ENCODE measurements at places on chromosomes 5 and 9. TPM values are rescaled to one million over a fixed set of nuclear protein-coding genes. Genes with fewer than 3 reads are reported as not detected.

GRCh38 chr9:134007150-134007549 lies 15.0 kb upstream of the VAV2 start:
- DNase-seq, result no peak

DNA sequence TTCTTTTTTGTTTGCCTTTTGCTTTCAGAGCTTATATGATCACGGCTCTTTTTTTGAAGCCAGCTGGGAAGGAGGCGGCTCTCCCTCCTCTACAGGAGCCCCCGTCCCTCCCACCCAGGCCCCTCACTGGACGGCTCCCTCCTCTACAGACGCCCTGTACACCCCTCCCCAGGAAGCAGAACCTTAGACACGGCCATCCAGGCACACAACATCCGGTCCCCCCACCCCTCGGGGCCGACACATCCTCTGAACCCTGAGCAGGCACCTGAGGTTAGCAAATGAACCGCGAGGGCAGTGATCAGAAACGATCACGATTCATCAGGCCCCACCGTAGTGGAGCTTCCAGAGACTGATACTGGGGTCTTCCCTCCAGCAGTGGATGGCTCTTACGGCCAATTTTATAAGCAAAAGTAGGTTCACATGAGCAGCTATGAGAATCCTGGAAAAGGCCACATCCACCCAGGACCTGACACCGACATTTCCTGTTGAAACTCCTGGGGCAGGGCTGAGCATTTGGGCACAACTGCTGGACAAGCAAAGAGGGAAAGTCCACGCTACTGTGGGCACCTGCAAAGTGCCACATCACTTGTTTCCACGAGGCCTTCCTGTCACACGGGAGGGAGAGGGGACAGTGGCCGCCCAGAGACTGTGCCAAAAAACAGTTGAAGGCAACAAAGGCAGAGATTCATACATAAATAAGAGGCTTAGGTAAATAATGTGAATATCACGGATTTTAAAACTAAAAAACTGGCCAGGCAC lies 78.9 kb downstream of the SEMA4D start:
- no peak for DNase-seq

DNA sequence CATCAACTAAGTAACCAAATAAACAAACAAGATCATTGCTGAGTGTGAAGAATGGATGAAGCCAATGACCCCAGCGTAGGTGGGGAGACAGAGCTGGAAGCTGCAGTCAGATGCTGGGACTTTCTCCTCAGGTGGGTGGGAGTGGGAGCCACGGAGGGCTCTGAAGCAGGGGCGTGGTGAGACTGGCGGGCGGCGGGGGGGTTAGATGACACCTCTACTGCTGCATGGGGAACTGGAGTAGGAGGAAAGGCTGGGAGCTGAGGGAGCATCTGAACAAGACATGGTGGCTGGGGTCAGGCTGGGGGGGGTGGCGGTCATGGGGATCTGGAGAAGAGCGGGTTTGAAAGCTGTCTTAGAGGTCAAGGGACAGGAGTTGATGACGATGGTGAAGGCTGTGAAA lies 193.8 kb downstream of the C9orf50 start:
- DNase-seq, result no peak

DNA sequence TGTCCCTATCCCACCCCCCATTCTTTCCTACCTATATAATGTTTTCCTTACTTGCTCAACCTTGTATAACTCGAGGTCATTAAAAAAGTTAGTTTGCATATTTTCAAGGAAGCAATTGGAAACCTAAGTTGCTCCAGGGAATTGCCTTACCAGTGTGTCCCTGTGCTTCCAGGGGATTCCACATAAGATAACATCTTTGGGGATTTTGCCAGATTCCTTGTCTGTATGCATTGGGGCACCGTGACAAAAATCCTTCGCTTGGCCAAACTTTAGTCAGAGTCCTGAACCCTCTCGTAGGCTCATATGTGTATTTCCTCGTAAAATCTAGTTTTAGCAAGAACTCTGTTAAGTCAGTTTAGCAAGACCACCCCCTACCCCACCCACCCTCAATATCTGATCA lies 14.7 kb upstream of the OSMR start:
- no peak for DNase-seq

The REEP2 gene
- 1.7 TPM for total RNA-seq

The CCL27 gene
- 7.6 TPM for total RNA-seq

- DNase-seq, result peak; percentile 40
Observed at GRCh38 chr9:22148876-22149637, 140.0 kb upstream of the CDKN2B start.
